ENCODE measurements at places on chromosomes 13 and 19. TPM values are rescaled to one million over a fixed set of nuclear protein-coding genes. Genes with fewer than 3 reads are reported as not detected.

DNA sequence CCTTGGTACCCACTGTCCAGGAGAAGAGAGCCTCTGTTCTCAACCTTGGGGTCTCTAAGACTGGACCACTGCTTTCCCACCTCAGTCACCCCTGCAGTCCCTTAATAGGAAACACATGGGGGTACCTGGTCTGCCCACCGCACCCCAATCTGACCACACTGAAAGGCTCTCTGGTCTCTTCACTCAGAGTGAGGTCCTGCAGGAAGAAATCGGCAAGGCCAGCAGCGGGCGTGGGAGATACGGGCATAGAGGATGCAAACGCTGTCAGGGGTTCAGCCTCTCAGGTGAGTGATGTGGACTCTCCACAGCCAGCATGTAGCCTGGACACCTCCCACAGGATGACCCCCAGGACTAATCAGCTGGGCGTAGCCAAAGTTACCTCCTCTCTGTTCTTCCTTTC, 3.5 kb downstream of the SIGLEC9 start:
- DNase-seq: no peak

- DNase-seq: no peak
These were observed 2.4 kb downstream of the GDF15 start for GRCh38 chr19:18388100-18388959.

DNA sequence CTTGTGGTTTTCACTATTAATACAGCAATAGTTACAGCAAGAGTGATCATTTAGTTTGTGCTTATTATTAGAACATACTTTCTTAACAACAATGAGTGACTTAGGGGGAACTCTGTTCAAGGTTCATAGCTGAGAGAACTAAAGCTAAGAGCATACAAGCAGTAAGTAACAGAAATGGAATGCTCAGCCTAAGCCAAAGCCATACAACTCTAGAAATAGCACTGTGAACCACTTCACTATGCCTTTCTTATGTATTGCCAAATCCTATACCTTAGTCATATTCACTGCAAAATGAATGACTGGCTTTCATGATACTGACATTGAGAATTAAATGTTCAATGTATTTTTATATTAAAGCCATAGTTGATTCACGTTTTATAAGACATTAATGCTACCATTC, 599.7 kb upstream of the SLITRK1 start:
- DNase-seq: no peak

GRCh38 chr19:40530091-40530901, 46.4 kb upstream of the SHKBP1 start:
- DNase-seq: no peak

GRCh38 chr19:6047741-6048251, 62.5 kb downstream of the RFX2 start:
- no peak for DNase-seq

DNA sequence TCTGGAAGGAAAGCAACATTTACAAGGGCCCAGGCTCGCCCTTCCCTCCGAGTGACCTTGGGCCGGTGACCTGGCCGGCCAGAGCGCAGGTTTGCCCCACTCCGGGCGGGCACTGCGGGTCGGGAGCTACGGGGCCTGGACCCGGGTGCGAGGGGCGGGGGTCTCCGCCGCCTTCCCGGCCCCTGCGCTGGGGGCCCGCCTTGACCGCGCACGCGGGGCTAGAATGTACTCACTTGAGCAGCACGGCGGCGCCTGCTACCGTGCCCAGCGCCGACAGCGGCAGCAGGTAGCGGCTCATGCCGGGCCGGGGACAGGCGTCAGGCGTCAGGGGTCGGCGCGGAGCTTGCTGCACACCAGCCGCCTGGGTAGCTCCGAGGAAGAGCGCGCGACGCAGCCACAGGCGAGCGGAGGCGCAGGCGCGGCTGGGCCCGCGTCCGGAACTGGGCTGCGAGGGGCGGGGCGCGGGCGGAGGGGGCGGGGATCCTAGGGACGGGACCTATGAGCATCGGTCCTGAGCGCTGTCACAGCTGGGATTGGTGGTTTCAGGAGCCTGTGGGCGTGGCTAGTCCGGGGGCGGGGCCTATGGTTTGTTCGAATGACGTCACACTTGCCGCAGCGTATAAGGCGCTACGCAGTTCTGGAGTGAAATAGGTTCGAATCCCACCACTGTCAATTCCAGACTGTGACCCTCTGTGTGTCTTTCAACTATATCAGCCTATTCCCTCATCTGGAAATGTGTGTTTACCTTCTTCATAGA, at the start of gene RDH13:
TSS of gene RDH13 (minus strand) at position 414 of the 757 bp plus-strand sequence. CDS start at position 298, 116 bp downstream.
- DNase-seq: peak; percentile 90

GRCh38 chr19:398719-399118, 10.2 kb downstream of the C2CD4C start:
- no peak for DNase-seq

DNA sequence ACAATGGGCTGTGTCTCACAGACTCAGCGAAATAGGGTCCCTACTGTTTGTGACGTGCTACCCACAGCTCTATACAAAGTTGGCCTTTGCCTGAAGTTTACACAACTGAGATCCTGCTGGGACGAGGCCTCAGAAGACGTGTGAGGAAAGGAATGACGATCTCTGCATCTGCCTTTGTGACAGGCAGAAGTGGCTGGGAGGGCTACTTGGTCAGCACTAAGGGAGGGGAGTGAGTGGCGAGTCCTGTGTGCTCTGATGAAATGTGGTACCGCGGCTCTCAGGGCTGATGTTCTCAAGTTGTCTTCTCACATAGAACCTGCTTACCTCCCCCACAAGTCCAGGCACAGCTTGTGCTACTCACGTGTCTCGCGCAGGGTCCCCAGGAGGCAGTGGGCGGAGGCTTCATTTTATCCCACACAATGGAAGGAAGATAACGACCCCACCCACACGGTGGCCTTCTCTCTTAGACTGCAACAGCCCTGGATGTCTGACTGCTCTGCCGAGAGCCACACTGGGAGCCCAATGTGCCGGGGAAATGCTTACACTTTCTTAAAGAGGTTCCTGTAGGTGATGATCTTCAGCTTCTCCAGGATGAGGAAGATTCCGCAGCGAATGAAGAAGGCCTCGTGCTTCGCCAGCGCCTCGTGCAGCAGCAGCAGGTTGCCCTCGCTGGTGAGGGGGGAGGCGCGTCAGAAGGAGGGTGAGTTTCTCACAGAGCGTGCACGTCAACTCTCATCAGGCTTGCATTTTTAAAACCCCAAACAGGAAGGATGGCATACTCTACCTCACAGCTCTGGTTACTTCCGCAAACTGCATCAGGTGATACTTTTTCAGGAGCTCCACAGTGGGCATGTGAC, 21.2 kb downstream of the PROZ start:
- DNase-seq: no peak

GRCh38 chr13:95195146-95195545, 106.1 kb downstream of the ABCC4 start:
- no peak for DNase-seq

DNA sequence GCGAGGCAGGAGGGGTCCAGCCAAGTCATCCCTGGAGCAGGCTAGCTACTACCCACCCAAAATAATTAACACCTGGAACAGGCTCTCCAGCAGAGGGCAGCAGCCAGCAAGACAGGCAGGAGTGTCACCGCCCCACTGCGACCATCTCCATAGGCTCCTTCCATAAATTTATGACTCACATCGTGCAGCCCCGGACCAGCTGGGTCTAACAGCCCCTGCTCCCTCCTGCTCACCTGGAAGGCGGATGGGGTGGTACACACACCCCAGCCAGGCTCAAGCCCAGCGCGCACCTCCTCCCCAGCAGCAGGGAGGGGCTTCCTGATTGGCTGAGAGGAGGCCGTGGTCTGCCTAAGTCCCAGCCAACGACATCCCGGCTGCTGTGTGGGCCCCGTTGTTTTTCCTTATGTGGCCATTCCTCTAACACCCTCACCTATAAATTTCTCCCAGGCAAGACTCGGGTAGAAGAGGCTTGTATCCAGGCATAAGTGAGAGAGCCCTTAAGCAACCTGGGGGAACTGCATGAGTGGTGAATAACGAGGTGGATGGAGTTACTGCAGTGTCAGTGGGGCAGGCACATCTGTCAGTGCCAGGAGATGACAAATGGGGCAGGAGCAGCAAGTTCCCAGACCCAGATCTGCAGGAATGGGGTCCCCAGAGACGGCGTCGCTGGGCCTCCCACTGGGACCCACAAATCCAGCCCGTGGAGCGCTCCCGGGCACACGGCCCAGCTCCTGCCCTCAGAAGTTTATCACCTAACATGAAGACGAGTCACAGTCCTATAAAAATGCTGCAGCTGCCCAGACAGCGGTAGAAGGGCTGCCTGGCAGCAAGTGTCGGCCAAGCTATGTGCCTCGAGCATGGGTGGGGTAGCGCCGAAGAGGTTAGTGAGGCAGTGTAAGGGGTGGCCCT, 43.1 kb downstream of the CEBPG start:
- DNase-seq: peak; percentile 15

DNA sequence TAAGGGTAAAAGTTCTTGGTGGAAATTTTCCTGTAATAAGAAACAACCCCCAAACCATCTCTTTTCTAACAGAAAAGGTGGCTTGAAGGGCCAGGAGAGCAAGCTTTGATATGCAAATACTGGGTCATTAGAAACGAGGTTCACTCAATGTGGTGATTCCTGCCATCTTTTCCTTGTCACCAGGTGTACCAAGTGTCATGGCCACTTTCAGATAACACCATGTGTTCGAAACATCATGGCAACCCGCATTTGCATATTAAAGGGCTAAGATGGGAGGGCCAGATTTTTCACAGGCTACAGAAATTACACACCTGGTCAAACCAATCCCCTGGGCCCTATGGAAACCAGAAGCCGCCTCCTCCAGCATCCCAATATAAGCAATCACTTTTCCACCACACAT, 15.3 kb downstream of the LGALS16 start:
- DNase-seq: no peak

- DNase-seq: no peak
These were observed 20.4 kb downstream of the MISP start for GRCh38 chr19:771332-771785.

DNA sequence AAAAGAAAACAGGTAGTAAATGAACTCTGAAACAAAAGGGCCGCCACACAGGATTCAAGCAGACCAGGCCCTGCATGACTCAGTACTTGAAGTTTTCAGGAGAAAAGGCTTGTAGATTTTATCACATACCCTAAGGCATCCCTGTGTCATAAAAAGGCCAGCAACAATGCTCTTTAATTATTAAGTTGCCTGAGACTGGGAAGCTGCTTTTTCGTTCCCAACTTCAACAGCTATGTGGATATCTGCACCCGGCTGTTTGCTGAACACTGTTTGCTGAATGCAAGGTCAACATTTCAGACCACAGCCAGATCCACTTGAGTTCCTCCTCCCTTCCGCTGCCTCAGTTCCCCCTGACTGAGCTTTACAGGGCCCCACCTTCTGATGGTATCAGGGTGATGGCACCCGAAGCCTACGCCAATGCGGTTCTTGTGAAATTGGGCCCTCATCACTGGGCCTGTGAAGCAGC, 6.1 kb upstream of the ECH1 start:
- DNase-seq: no peak

DNA sequence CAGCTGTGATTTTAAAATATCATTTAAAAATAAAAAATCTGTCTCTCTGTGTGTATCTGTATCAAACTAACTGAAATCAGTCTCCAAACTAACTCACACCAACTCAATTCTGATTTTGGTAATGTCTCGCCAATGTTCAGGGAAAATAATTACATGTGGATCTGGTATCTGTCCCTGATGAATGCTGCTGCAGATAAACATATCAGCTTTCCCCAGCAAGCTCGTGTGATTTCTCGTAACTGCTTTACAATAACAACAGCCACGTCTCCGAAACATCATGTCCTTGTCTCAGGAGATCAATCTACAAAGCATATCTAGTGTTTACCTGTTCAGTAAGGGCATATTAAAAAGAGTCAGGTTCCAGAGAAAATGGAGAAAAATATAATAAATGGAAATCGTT, 129.0 kb downstream of the IRS2 start:
- no peak for DNase-seq

DNA sequence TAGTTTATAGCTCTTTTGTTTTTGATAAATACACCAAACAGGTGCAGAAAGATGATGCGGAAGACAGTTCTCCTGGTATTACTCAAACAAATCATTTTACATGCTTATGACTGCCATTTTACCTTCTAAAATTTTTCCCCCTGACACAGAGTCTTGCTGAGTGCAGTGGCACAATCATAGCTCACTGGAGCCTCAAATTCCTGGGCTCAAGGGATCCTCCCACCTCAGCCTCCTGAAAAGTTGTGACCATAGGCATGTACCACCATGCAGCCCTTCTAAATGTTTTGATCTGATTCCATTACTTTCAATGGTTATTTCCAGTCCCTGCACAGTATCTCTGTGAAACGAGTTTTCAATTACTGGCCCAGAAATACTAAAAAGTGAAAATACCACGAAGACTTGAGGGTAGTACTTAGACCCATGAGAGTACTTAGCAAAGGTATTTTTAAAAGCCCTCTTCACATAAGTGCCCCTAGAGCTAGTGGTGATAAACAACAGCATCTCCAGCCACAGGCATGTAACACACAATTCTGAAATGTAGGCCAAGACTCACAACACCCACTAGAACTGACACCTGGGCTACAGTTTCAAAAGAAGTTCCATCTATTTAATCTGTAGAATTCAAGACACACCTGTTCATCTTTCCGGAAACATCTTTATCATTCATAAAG, 11.3 kb downstream of the HSPH1 start:
- DNase-seq: no peak

DNA sequence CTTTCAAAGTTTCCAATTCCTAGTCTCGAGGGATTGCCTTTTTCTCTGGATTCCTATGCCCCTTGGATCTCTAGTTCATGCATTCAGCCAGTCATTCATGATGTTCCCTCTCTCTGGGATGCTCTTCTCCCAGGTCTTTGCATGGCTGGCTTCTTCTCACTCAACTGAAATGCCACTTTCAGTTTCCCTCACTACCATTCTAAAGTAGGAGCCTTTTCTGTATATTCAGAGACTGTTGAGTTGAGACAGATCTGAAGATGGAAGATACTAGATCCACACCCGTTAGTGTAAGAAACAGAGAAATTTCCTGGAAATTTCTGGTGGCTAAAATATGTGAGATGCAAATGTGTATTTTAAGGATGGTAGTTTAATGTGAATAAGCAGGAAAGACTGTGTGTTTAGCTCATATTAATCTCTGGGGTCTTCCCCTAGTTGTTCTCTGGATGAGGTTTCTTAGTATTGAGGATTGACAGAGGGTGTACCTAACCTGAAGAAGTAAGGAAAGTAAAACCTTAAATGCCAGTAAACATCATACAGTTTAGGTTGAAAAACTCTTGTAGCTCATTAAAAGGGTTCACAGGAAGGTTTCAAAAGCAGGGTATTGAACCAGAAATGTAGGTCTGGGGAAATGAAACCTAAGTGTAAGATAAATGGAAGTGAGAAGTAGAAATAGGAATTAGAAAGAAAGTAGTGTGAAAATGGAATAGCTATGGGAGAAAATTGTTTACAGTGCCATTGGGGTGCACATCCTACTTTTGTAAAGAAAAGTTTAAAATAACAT, 331.3 kb downstream of the NDFIP2 start:
- DNase-seq: no peak

- no peak for DNase-seq
These were observed 4.2 kb upstream of the SPC24 start for GRCh38 chr19:11159598-11160439.

- no peak for DNase-seq
These were observed 2.0 kb downstream of the DAZAP1 start for GRCh38 chr19:1409204-1410005.

- no peak for DNase-seq
These were observed 11.2 kb downstream of the CEBPA start for GRCh38 chr19:33290956-33291622.

The PIK3R2 gene
- total RNA-seq: 2.4 TPM

The LILRB2 gene
- total RNA-seq: not detected

The SIGLEC12 gene
- not detected for total RNA-seq

The ZGLP1 gene
- 0.56 TPM for total RNA-seq

The ZNF850 gene
- total RNA-seq: 5.5 TPM

The CAB39L gene
- 8.8 TPM for total RNA-seq

The NCCRP1 gene
- total RNA-seq: not detected

The GRIK5 gene
- 5.7 TPM for total RNA-seq

All from pulmonary artery endothelial cell (primary cell).